Mesendoderm (in vitro differentiated cells): ENCODE measurements at places on chromosomes 1 and 21.

GRCh38 chr1:205444931-205445645 is 10.8 kb downstream of the BLACAT1 start:
- peak overlapping the region; percentile 53 for H3K27ac ChIP-seq
- DNase-seq: peak; percentile 92
- no peaks in the 10 kb centered on the region for H3K27me3 ChIP-seq
- peaks cover 55% of the 10 kb centered on the region for H3K4me1 ChIP-seq

GRCh38 chr1:232344791-232345399 is 285.0 kb downstream of the SIPA1L2 start:
- H3K36me3 ChIP-seq: no peaks in the 10 kb centered on the region
- DNase-seq: no peak
- no peaks in the 10 kb centered on the region for H3K4me1 ChIP-seq
- no peak overlapping the region for H3K27ac ChIP-seq

DNA sequence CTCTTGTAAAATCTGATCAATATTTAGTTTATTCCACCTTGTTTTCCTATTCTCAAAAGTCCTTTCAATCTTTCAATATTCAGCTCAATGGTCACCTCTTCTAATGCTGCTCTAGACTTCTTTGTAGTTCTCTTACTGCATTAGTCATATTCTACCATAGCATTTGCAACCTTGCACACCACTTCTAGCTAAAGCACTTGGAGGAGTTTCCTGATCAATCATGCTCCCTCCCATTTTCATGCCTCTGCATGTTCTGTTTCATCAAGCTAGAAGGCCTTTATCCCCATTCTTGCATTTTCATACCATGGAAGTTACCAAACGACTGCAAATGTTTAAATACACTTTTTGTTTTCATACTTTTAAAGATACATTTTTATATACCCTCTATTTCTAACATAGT is 72.1 kb downstream of the SLC5A9 start:
- no peaks in the 10 kb centered on the region for H3K4me1 ChIP-seq
- no peaks in the 10 kb centered on the region for H3K36me3 ChIP-seq
- H3K27ac ChIP-seq: no peak overlapping the region
- no peak overlapping the region for H3K4me3 ChIP-seq
- H3K27me3 ChIP-seq: no peaks in the 10 kb centered on the region

DNA sequence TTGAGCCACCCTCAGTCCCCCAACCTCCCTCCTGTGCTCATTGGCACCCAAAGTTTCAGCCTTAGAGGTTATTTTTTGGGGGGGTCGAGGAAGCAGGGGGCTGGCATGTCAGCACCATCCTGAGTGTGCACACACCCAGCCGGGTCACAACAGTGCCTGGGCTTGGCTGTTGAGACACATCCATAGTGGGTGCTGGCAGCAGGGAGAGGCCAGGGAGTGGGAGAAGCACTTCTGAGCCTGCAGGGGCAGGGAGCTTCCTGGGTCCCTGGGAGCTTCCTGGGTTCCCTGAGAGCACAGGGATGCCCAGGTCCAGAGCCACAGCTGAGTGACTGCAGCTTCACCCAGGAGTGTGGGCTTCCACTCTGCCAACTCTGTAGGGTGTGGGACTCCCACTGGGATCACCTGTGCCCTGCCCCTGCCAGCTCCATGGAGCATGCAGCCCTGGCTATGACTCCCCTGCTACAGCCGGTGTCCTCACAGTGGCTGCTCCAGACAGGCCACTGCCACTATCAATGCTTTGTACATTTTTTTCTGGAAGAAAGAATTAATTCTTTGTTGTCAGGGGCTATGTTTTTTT is 240.4 kb downstream of the PTGER3 start:
- no peak overlapping the region for H3K27ac ChIP-seq
- H3K27me3 ChIP-seq: no peaks in the 10 kb centered on the region
- H3K4me3 ChIP-seq: no peak overlapping the region
- H3K4me1 ChIP-seq: no peaks in the 10 kb centered on the region
- no peaks in the 10 kb centered on the region for H3K36me3 ChIP-seq

DNA sequence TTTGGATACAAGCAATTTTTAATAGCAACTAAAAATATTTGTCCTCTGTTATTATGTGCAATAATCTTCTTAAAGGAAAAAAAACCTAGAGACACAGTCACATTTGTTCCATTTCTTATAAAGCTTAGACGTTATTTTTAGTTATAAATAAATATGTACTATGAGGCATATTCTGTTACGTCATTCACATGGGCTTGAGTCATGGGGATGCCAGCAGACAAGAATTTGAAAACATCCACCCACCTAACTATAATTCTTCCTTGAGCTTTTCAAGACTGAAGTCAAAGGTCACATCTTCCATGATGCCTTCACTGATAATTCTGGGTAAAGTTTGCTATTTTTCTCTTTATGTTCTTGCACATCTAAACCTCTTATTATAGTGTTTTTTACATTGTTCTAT is 268.8 kb downstream of the KCTD3 start:
- no peaks in the 10 kb centered on the region for H3K27me3 ChIP-seq
- H3K27ac ChIP-seq: no peak overlapping the region
- no peaks in the 10 kb centered on the region for H3K4me1 ChIP-seq
- no peak for DNase-seq
- no peak overlapping the region for H3K4me3 ChIP-seq
